ENCODE measurements at places on chromosomes 11 and 22. TPM values are rescaled to one million over a fixed set of nuclear protein-coding genes. Genes with fewer than 3 reads are reported as not detected.

GRCh38 chr11:91700854-91701253 is 523.8 kb upstream of the FAT3 start:
- no peak for DNase-seq

DNA sequence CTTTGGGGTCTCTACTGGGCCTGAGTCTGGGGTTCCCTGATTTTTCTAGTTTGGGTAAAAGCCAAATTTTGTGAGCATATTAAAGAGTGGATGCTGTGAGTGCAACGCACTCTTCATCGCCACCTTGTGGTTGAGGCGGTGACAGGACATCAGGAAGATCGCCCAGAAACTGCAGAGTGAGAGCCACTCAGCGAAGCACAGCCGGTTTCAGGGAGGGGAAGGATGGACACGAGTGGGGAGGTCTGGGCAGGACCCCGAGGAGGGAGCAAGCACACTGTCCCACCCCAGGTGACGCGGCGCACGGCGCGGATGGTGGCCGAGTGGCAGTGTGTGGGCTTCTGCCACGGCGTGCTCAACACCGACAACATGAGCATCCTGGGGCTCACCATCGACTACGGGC is 9.1 kb downstream of the SELENOO start:
- DNase-seq, result no peak

- DNase-seq, result no peak
Measured at GRCh38 chr11:1307163-1307870, 2.1 kb downstream of the TOLLIP start.

Gene VSIG10L2
- not detected for total RNA-seq

DNA sequence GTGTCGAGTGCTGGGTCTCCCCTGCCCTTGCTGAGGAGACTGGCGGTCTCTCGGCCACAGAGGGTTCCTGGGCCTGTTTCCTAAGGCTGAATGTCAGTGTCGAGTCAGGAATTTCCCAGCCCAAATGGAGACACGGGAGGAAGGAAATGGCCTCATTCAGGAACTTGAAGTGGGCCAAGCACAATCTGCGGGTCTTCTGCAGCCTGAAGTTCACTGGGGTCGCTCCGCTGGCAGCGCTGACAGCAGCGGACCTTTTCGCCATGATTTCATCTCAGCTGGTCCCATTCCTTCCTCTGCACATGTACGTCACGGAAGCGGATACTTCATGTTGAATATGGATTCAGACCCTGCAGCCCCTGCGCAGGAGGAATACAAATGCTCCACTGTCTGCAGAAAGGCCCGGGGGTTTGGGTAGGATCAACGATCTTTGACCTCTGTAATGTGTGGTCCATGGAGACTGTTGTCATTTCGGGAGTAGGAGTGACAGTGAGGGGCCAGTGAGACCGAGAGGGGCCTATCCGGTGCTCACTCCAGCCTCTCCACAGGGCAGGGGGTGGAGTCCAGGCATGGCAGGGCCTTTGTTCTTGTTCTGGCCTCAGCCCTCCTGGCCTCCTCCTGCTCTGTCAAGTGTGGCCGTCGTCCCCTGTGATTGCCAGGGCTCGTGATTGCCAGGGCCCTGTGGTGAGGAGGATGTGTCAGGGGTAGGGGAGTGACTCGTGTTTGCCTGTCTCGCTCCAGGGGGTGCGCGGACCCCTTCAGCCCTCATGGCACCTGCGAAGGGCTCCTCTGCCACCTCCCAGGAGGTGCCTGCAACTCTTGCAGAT is 402.3 kb downstream of the TBC1D22A start:
- no peak for DNase-seq

Gene DDX25
- total RNA-seq, result not detected

DNA sequence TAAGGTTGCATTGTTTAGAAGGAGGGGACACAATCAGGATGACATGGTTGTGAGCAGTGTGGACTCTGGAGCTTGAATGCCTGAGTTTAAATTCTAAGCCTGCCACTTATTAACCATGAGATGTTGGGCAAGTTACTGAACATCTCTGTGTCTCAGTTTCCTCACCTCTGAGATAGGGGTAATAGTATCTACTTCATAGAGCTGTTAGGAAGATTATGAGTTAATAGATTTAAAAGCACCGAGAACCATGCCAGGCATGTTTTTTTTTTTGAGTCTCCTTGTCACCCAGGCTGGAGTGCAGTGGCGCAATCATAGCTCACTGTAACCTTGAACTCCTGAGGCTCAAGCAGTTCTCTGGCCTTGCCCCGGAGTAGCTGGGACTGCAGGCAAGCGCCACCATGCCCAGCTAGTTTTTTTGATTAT is 33.3 kb downstream of the ST14 start:
- no peak for DNase-seq

Gene NCR3LG1
- 0.17 TPM for total RNA-seq

GRCh38 chr11:33645686-33646085 is 54.9 kb downstream of the C11orf91 start:
- no peak for DNase-seq

Gene INPP5J
- total RNA-seq, result not detected

Gene RTN4RL2
- total RNA-seq, result 0.03 TPM

Data from MG63 (cell line).